Lung (tissue), 17 donors: ENCODE measurements at places on chromosomes 1 and 21. TPM values are rescaled to one million over a fixed set of nuclear protein-coding genes. Genes with fewer than 3 reads are reported as not detected.

The ICOSLG gene
- total RNA-seq: 4.0 TPM

- DNase-seq: no peak
- peaks cover 18% of the 10 kb centered on the region for H3K36me3 ChIP-seq
- no peak overlapping the region for H3K4me3 ChIP-seq
- H3K27ac ChIP-seq: no peak overlapping the region
Observed at GRCh38 chr21:42534421-42535378, 21.0 kb downstream of the SLC37A1 start.

The OR2G6 gene
- not detected for total RNA-seq

DNA sequence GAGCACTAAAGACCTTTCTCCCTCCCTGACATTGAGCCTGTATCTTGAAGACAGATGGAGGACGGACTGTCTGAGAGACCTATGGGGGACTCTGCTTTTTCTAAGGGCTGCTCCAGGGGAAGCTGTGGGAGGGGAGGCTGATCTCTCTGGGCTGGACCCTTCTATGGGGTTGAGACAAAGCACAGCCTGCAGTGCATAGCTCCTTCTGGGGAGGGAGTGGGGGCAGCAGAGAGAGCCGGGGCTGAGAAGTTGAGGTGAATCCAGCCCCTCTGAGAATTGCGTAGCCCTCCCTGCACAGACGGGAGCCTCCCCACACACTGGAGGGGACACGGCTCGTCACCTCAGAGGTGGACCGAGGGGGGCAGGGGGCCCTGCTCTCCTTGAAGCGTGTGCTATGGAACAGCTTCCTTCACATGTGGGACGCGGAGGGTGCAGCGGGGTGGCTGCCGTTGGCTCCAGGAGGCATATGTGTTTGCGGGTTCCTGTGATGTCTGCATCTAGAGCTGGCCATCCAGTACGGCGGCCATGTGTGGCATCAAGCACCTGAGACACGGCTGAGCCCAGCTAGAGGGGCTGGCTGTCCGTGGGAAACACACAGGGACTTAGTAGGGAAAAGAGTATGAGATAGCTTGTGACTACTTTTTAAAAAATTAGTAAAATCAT is 299.1 kb downstream of the CAMTA1 start:
- H3K36me3 ChIP-seq: no peaks in the 10 kb centered on the region
- H3K4me3 ChIP-seq: no peak overlapping the region
- H3K27me3 ChIP-seq: peaks cover 4% of the 10 kb centered on the region
- no peak for DNase-seq
- H3K27ac ChIP-seq: no peak overlapping the region
- no peaks in the 10 kb centered on the region for H3K4me1 ChIP-seq
